ENCODE measurements at places on chromosomes 2 and 18. TPM values are rescaled to one million over a fixed set of nuclear protein-coding genes. Genes with fewer than 3 reads are reported as not detected.

CFC1 gene
- not detected for total RNA-seq

GRCh38 chr18:48157956-48158355, 227.5 kb upstream of the SMAD2 start:
- no peak for DNase-seq

DNA sequence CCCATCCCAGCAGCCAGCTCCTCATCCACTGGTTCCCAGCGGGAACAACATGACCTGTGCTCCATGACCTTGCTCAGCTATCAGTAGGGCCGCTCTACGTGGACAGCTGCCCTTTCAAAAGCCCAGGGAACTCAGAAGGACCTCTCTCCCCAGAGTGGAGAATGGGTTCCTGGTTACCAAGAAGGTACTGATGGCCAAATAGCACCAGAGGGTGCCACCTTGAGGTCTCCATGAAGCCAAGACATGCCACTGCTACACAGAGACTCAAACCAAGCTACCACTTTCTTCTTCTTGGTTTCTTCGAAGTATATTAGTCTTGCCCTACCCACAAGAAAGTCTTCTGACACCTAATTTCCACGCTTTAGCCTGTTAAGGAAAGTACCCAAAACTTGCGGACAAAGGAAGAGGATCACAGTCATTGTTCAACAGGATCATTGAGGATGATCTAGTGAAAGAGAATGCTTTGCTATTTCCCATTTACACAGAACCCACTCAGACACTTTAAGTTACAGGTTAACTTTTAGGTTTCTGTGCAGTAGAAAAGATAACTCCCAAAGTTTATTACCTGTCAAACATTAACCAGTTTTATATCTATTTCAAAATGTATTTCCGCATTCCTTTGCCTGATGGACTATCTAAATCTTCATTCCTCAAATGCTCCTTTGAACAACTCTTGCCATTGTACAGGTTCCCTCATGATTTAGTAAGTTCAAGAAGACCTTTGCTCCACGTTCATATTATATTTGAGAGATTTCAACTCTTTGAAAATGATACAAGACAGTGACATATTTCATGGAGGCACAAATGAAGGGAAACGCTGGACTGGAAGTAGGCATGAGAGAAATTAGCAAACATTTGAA, 102.2 kb downstream of the ALPK2 start:
- DNase-seq: no peak

GRCh38 chr2:55732854-55733253, 39.2 kb upstream of the PNPT1 start:
- DNase-seq: no peak

LOXL3 gene
- 0.23 TPM for total RNA-seq

DCC gene
- not detected for total RNA-seq

GRCh38 chr2:206804326-206804725, 38.9 kb downstream of the FASTKD2 start:
- DNase-seq: no peak

GRCh38 chr2:74511104-74511989, 2.9 kb upstream of the TLX2 start:
- no peak for DNase-seq

DNA sequence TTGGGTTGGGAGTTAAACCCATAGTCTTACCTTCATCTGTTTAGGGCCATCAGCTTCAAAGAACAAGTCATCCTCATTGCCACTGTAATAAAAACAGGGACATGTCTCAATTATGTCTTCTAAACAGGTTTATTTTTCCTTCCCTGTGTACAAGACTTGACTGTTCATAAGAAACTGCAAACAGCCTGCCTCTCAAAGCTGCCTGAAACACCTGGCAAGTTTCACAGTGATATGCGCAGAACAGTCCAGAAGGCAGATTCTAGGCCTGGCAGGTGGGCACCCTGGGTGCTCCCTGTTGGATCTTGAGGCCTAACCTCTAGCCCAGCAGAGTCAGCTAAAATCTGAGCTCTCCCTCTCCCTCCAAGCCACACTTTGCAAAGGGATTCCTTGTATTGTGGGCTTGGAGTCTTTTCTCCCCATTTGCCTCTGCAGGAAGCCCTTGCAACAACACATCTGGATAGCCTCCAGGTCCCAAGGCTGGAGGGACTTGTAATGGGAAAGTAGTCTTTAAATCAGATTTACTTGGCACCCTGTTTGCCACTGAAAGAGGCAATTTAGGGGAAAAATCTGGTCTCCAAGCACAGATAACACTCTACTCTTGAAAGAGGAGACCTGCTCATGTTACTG, 930 bp downstream of the IL1B start:
- DNase-seq: no peak

ZNF892 gene
- 3.9 TPM for total RNA-seq

GTF2A1L gene
- not detected for total RNA-seq

DNA sequence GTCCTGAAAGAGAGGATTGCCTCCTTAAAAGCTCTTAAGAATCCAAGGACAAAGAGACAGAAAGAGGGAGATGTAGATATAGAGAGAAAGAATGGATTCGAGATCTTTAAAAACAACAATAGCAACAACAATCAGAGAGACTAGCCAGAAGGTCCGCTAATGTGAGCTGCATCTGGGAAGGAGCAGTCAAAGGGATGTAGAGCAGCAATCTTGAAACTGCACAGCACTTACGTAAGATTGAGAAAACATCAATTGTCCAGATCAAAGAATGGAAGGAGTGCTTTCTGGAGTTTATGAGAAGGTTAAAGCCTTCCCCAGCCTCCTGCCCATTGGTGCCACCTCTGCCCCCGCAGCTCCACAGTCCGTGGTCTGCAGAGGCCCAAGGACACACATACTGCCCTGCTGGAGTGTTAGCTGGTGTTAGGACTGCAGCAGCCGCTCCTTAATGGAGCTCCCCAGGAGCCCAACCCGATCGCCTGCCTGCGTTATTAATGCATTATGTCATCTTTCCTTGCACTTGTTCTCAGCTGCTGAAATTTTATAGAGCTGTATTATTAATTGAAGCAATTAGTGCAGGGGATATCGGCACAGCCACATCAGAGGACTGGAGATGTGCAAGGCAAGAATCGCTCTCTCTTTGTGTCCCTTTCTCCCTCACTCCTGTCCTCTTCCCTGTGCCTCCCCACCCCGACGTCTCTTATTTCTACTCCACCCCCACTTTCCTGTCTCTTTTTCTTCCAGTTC, 94.2 kb upstream of the STPG4 start:
- DNase-seq: no peak

GRCh38 chr2:164896634-164897355, 55.2 kb upstream of the COBLL1 start:
- DNase-seq: peak; percentile 23

GRCh38 chr18:23982155-23983079, 32.1 kb upstream of the TTC39C start:
- DNase-seq: no peak

- no peak for DNase-seq
These were observed 60.1 kb upstream of the CHMP1B start for GRCh38 chr18:11791131-11791530.

- no peak for DNase-seq
These were observed 552.9 kb downstream of the FBXO15 start for GRCh38 chr18:73594749-73595148.

- no peak for DNase-seq
These were observed 36.3 kb downstream of the CXCR4 start for GRCh38 chr2:136081582-136082210.

- no peak for DNase-seq
These were observed 129.0 kb downstream of the CABYR start for GRCh38 chr18:24267878-24268277.

- DNase-seq: no peak
These were observed 2.6 kb upstream of the PTPN2 start for GRCh38 chr18:12886498-12887126.

ANKAR gene
- 5.2 TPM for total RNA-seq

- DNase-seq: no peak
These were observed 51.7 kb downstream of the ARMC9 start for GRCh38 chr2:231250146-231250545.

DNA sequence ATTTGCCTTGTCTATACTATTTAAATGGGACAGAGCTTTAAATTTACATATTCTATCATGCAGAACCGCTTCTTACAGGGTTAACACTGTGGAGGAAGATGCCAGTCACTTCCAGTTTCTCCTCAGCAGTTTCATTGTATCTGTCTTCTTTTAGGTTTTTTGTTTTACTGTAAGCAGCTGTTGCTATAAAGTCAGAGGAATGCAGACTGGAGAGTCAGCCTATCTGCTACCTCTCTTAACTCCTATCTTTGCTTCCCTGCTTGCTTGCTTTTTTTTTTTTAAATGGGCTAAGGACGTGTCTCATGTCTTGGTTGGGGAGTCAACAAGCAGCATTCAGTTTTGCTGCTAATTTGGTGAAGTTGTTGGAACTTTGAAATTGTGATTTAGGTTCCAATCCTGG, 8.9 kb downstream of the EPC2 start:
- DNase-seq: no peak

DNA sequence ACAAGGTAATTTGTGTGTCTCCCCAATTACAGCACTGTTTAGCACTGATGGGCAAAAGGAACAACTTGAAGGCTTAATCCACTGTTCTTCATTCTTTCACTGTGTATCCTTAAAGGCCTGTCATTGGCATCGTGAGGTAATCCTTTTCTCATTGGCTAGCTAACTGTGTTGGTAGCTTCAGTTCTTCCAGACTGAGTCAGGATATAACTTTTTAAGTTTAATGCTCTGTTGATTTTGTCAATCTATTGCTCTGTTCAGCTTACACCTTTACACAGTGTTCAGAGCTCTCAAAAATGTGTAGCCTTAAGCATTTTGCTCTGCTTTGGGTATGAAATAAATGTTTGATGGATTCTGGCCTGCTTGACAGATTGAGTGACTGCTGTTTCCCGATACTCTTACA, 148.2 kb downstream of the KIAA1328 start:
- no peak for DNase-seq

DNA sequence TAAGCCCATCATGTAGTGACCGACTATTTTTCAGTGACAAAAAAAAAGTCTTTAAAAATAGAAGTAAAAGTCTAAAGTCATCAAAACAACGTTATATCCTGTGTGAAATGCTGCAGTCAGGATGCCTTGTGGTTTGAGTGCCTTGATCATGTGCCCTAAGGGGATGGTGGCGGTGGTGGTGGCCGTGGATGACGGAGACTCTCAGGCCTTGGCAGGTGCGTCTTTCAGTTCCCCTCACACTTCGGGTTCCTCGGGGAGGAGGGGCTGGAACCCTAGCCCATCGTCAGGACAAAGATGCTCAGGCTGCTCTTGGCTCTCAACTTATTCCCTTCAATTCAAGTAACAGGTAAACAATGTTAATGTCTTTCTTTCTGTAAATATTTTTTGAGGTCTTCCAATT, at the start of gene CD28:
TSS of gene CD28 (plus strand) at position 237 of the 400 bp plus-strand sequence. CDS start at position 295, 58 bp downstream.
- peak; percentile 95 for DNase-seq

- peak; percentile 9 for DNase-seq
These were observed 72.4 kb upstream of the SLC66A3 start for GRCh38 chr2:11082880-11083279.

NOSTRIN gene
- total RNA-seq: not detected

AMER3 gene
- total RNA-seq: not detected

- no peak for DNase-seq
These were observed 259.8 kb upstream of the SALL3 start for GRCh38 chr18:78719821-78720220.

SKOR2 gene
- total RNA-seq: not detected

LRRC30 gene
- total RNA-seq: not detected

GCG gene
- total RNA-seq: not detected

Data from activated CD8-positive, alpha-beta T cell treated with anti-CD3 and anti-CD28 coated beads, Interleukin-2, amount 10 ng/mL, durations not matched to agents 7 days and 5 days (primary cell).